ENCODE measurements at places on chromosomes 4 and X.

- peak; percentile 93 for DNase-seq
These were observed 41.6 kb downstream of the TIGD2 start for GRCh38 chr4:89152972-89153371.

- DNase-seq, result no peak
These were observed 6.1 kb downstream of the BEX2 start for GRCh38 chrX:103304705-103305104.

DNA sequence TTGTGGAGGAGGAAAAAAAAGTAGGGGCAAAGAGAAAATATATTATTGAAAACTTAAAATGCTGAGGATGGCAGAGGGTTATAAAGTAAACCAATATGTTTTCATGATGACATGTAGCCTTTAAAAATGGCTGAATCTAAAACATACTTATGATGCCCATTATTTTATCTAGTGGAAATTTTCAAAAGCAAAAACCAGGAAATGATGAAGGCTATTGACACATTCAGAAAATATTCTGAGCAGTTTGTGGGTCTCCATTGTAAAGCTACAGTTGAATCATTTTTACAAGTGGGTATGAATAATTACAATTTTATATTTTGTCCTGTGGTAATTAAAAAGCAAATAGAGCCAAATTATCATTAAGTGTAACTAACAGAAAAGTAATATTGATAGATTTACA is 10.7 kb downstream of the PLS3 start:
- DNase-seq, result no peak

GRCh38 chr4:155597933-155598451 is 68.7 kb upstream of the GUCY1A1 start:
- DNase-seq, result no peak

DNA sequence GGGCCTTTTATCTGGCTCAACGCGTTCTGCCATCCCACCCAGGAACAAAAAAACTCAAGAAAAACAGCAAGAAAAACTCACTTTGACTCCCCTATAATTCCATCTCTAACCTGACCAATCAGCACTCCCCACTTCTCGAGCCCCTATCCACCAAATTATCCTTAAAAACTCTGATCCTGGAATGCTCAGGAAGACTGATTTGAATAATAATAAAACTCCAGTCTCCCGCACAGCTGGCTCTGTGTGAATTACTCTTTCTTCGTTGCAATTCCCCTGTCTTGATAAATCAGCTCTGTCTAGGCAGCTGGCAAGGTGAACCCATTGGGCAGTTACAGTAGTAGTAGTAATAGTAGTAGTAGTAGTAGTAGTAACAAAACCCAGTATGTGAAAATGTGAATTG is 165.7 kb upstream of the CASK start:
- no peak for DNase-seq

- DNase-seq, result no peak
These were observed 194.4 kb downstream of the FAM133A start for GRCh38 chrX:93868289-93868965.

GRCh38 chrX:13940671-13941070 is 89.0 kb downstream of the GEMIN8 start:
- DNase-seq, result no peak

- DNase-seq, result no peak
These were observed 67.3 kb downstream of the SHISA3 start for GRCh38 chr4:42464550-42465094.

- DNase-seq, result no peak
These were observed 124.8 kb downstream of the LRBA start for GRCh38 chr4:150890246-150890645.

GRCh38 chrX:140526171-140526570 is 21.3 kb upstream of the SOX3 start:
- no peak for DNase-seq

DNA sequence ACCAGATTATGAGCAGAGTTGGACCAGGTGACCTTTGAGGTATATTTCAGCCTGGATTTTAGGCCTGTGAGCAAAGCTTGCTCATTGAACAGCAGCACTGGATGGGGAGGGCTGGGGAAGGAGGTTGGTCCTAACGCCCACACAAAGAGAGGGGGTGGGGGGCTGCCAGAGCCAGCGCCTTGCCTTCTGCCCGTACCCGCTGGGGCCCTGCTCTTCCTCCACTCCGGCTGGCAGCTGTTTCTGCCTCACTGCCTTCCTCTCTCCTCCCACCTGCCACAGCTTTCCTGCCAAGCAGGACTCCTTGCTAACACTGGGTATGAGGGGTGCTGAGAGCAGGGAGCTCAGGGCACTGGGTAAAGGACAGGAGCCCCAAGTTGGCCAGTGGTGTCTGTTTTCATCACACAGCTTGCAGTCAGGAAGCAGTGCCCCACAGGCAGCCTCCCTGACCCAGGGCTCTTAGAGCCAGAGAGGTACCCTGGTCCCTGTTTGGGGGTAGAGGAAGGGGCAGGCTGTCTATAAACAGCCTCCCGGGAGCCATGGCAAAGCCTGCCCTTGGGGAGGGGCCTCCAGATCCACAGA is 6.1 kb downstream of the NALF2 start:
- no peak for DNase-seq

DNA sequence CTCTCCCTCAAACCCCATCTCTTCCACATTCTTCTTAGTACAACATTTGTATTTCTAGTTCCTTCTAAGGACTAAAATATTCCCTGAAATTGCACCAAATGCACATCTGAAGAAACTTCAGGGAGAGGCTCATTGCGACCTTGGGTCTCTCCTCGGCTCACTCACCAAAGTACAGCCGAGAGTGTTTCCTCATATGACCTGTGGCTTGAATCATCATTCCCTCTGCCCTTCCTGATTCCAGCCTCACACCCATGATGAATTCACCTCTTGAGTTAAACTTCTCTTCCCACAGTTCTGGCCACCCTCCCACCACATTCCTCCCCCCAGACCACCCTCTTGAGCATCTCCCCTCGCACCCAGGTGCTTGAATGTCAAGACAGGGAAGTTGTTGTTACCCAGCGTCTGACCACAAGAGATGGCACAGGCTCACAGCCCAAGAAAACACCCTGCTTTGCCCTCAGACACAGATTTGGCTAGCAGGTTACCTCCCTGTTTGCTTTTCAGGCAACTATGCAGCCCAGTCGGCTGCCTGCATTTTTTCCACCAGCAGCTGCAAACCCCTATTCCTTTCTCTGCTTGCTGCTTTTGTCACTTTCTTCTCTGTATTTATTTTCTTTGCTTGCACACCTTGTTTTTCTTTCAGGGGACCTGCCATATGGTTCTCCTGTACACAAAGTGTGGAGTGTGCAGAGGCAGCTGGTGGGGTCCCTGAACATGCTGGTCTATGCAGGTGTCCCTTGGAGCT is 214.8 kb downstream of the SPATA18 start:
- peak; percentile 20 for DNase-seq

DNA sequence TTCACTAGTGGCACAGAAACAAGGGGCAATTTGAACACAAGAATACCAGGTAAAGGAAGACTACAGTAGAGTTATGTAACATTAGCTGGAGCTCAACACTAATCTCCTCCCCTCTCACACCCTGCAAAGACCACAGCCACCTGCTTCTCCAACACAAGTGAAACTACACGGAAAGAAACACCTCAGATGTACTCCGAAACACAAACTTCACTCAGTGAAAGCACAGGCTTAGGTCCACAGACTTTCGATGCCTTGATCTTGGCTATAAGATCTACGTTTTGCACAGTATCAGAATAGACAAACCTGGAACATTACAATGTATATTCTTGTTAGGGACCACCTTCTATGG is 7.6 kb downstream of the ACSL1 start:
- no peak for DNase-seq

- no peak for DNase-seq
These were observed 441.6 kb upstream of the PITX2 start for GRCh38 chr4:111064342-111064993.

GRCh38 chr4:104429150-104429741 is 65.4 kb downstream of the CXXC4 start:
- peak; percentile 26 for DNase-seq

- DNase-seq, result no peak
These were observed 182.7 kb downstream of the KIT start for GRCh38 chr4:54840430-54840829.

DNA sequence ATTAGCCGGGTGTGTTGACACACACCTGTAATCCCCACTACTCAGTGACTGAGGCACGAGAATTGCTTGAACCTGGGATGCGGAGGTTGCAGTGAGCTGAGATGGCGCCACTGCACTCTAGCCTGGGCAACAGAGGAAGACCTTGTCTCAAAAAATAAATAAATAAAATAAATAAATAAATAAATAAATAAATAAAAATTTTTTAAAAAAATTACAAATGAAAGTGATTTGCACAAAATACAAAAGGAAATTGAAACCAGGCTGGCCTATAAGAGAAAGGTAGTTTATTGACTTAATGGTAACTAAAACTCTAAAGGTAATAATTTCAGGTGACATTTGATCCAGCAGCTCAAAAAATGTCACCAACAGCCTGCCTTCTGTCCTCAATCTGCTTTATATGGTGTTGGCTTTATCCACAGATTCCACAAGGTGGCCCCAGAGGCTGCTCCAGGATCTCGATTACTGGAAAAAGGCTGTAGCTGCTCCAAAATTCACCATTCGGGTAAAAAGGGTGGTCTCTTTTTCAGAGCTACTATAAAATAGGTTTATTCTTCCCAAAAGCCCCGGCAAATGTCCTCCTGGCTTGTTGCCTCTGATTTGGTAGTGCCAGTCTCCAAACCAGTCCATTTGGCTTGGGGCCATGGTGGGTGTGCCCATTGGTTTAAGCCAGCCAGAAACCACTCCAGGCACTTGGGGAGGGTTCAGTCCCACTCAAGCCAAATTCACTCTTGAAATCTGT is 61.4 kb upstream of the TRIM2 start:
- peak; percentile 27 for DNase-seq

GRCh38 chr4:92241094-92241493 is 62.7 kb upstream of the GRID2 start:
- no peak for DNase-seq

- no peak for DNase-seq
These were observed 24.3 kb downstream of the TMEM255A start for GRCh38 chrX:120286733-120287512.

GRCh38 chr4:5747738-5748375 is 36.9 kb downstream of the EVC start:
- DNase-seq, result no peak

GRCh38 chrX:94058728-94059382 is 384.8 kb downstream of the FAM133A start:
- no peak for DNase-seq

DNA sequence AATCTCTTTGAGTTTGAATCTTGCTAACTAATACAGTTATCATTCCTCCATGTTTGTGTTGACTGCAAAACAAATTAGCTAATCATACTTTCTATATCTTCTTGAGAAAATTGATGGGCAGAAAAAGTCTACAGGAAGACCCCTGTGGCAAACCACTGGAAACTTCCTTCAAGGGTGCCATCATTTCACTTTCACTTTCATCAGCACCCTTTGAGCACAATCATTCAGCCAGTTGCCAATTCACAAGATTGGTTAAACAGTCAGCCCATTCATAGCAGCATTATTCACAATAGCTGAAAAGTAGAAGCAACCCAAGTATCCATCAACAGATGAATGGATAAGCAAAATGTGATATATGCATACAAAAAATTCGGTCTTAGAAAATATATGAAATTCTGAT is 101.5 kb downstream of the CCDC160 start:
- DNase-seq, result no peak

- DNase-seq, result no peak
These were observed 153.0 kb downstream of the ADAM29 start for GRCh38 chr4:175071123-175071522.

DNA sequence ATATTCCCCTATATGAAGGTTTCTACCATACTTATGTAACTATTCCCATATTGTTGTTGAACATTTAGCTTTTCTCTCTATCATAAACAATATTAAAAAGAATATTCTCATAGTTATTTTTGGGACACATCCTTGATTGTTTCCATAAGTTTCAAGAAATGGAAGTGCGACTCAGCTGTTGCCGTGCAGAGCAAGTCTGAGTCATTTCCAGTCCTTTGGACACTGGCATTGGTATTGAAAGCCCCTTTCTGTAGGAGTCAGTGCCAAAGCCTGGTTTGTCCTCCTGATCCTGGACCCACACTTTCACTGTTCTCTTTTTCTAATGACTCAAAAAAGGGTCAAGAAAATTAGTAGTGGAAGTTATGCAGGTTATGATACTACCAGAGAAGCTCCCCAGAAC is 108.3 kb upstream of the DIAPH2 start:
- no peak for DNase-seq

- DNase-seq, result no peak
These were observed 930.7 kb downstream of the CCSER1 start for GRCh38 chr4:91057871-91058270.

- DNase-seq, result no peak
These were observed 137.8 kb upstream of the DUSP21 start for GRCh38 chrX:44705817-44706551.

DNA sequence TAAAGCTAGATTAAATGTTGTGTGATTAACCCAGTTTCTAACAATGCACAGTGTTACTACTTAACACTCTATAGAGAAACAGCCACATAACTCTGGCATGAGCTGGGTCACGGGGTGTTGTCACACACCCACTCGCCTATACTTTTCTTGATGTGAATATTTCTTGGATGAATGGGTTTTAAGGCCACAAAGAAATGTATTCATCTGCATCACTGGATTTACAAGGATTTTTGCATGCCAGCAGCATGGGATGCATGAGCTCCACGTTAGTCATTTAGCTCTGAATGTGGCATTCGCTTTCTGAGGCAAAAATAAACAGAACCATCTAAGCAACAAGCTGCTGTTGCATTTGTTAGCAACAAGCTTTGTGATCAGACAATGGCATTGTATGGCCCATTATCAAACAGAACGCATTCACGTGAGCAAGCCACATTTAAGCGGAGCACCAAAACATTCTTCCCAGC is 89.7 kb downstream of the LRP2BP start:
- no peak for DNase-seq

DNA sequence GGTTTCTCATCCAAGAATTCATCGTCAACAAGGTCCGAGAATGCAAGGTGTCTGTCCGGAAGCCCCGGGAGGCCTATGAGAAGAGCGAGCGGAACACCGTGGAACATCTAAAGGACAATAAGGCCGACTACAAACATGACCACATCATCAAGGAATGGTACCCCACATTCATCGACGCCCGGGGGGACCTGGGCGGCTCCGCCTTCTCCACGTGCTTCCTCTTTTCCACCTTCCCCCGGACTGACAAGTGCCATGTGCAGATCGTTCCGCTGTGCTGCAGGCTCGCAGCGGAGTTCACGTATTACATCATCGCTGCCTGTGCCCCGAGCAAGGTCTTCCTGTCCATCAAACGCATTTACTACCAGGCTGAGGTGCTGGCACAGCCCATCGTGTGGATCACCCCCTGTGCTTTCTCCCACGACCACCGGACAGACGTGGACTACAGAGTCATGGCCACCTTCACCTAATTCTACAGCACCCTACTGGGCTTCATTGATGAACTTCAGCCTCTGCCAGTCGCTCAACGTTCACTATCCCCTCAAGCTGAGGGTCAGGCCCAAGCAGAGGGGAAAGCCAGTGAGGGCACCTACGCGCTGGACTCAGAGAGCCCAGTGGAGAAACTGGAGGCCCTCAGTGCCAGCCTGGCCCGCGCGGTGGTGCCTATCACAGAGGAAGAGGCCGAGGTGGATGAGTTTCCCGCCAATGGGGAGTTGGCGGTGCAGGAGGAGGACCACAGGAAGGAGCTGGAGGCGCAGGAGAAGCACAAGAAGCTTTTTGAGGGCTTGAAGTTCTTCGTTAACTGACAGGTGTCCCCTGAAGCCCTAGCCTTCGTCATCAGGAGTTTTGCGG is 125.9 kb upstream of the PABPC4L start:
- DNase-seq, result no peak

Measured in NCI-H524 treated with DMSO at 0.1 percent for 48 hours (cell line).